Activated CD4-positive, alpha-beta T cell treated with anti-CD3 and anti-CD28 coated beads, Interleukin-2, Interleukin-4, amounts not matched to agents 100 ng/mL and 50 ng/mL, durations not matched to agents 16 hours and 8 hours (primary cell): ENCODE measurements at places on chromosomes 3 and 15.

- no peak for DNase-seq
Measured at GRCh38 chr15:94346282-94346681, 114.9 kb downstream of the MCTP2 start.

DNA sequence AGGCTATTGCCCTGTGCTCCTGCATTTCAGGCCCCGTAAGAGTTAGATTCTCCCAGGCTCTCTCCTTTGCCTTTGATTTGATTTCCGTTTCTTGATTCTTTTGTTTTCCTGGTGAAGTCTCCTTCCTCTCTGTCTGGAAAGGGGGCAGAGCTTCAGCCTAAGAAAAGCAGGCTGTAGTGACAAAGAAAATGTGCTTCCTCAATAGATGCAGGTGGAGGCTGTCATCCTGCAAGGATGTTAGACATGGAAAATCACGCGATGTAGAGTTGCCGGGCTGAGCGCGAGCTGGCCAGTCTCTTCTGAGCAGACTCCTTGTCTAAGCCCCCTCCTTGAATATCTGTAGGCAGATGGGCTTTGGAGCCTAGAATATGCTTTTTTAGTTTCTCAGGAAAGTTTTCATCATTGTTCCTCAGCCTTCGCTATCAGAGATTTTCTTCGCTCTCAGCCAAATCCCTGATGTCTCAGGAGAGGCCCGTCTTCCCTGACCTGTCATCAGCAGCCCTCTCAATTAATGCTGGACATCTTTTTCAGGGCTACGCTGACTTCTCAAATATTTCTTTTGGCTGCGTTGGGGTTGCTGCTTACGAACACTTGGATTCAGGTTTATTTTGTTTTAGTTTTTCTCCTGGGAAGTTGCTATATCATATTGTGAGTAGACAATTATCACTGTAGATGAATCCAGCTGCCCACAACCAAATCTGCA lies 163.6 kb downstream of the ITPR1 start:
- no peak for DNase-seq

DNA sequence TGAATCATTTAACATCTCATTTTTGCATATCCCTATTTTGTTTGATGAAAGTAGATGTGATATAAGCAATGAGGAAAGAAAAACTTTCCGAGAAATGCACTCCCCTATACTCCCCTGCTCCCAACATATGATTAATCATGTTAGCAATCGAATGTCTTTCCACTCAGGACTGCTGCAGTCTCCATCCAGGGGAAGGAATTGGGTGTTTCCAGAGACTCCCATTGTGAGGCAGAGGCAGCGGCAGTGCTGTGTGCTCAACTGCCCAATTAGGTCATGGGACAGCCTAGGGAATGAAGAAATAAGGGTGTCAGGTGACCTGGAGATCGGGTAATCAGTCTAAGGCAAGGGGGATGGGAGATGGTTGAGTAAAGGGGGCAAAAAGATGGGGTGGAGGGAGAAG lies 268.6 kb upstream of the MEIS2 start:
- no peak for DNase-seq

DNA sequence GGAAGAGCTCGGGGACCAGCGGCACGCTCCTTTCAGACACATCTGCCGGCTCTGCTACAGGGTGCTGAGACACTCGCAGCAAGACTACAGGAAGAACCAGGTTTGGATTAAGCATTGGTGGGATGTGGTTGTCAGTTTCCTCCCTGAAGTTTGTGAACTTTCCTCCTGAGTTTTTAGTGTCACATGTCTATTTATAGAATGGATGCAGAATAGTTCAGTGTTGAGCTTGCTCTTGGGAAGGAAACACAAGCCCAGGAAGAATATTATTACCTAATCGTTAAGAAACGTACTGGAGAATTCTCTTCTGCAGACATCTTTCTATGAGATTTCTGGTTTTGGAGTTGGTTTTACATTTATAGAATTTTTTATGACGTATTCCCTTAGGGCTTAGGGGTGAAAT lies 172.0 kb downstream of the ITPR1 start:
- DNase-seq = no peak
